ENCODE measurements at places on chromosomes 1 and 21.

DNA sequence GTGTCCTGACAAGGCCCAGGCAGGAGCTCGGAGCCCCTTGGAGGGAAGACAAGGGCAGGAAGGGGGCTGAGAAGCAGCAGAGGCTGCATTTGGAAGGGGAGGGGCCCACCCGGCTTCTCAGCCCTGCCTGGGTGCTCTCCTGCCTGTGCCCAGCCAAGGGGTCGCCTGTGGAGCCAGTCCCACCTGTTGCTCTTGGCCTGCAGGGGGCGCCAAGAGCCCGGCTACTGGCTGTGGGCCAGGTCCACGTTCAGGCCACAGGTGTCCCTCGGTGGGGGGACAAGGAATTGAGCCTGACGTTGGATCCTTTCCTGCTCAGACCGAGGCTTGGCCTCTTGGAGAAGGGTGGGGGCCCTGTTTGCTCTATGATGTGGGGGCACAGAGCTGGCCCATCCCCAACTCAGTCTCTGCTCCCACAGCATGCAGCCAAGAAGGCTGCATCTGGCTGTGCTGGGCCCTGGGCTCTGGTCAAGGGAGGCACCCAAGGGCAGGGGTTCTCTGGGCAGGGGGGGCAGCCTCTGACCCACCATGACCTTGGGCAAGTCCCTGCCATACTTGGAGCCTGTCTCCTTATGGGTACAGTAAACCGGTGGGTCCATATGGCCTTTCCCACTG, 10.9 kb downstream of the WNT4 start:
- DNase-seq = peak; percentile 11

DNA sequence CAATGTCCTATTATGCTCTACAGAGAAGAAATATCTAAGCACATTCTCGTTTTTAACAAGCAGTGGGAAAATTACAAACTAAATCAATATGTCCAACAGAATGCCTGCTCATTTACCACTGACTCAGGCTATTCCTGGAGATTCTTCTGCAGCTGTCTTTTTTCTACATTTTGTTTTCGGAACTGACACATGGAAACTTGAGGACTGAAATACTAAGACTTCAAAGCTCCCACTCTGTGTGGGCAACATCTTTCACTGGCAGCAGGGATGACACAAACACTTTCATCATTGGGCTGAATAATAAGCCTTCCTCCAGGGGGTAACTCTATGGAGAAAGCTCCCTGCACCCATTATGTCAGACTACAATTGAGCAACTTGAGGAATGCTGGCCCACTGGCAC, 175.5 kb upstream of the NCAM2 start:
- no peak for DNase-seq

DNA sequence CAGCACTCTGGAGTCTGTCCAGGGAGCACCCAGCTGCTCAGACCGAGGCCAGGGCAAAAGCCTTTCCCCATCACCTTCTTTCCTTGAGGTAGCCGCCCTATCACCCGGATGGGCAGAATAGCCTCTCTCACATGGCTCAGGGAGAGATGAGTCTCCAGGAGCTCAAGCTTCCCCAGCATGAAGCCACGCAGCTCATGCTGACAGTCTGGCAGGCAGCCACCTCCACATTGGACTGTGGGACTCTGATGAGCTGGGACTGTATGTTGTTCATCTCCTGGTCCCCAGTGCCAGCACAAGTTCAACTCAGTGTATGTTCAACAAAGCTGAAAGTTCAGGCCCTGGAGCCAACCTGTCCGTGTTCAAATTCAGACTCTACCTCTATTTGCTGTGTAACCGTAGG, 75.2 kb upstream of the ZC3H12A start:
- DNase-seq = no peak

GRCh38 chr1:196467230-196467925, 140.9 kb downstream of the KCNT2 start:
- no peak for DNase-seq

- no peak for DNase-seq
These were observed 18.7 kb downstream of the FOXJ3 start for GRCh38 chr1:42316292-42316691.
